Stimulated activated CD4-positive, alpha-beta T cell treated with anti-CD3 and anti-CD28 coated beads, Interleukin-2, amount 100 ng/mL, for 24 hours (primary cell): ENCODE measurements at places on chromosomes 12 and 14.

DNA sequence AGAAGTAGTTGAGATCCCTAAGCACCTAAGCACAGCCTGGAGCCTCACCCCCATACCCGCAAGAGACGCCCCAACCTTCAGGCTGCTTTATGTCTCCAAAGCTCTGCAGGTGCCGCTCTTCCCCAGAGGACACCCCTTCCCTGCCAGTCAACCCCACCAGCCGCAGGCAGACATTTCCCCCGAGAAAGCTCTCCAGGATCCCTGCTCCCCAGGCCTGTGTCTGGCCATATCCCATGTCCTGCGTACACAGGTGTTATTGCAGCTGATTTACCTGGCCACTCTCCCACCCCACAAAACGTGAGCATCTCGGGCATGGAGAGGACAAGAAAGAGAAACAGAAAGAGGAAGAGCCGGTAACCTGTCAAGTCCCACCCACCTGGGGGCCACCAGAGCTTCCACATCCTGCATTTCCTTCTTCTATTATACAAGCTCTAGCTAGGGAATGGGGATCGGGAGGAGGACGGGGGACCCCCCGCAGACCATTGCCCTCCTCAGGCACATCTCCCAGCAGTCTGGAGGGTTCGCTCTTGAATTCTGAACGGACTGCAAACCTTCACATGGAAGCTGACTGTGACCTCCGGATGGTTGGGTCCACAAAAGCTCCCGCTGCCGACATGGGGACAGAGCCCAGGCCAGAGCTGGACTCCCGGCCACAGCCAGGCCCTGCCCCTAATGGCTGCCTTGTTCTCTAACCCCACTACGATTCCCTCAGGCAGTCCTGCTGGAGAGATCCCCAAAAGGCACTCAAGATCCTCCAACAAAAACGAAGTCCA, 17.6 kb downstream of the CCDC88C start:
- peak; percentile 39 for DNase-seq

DNA sequence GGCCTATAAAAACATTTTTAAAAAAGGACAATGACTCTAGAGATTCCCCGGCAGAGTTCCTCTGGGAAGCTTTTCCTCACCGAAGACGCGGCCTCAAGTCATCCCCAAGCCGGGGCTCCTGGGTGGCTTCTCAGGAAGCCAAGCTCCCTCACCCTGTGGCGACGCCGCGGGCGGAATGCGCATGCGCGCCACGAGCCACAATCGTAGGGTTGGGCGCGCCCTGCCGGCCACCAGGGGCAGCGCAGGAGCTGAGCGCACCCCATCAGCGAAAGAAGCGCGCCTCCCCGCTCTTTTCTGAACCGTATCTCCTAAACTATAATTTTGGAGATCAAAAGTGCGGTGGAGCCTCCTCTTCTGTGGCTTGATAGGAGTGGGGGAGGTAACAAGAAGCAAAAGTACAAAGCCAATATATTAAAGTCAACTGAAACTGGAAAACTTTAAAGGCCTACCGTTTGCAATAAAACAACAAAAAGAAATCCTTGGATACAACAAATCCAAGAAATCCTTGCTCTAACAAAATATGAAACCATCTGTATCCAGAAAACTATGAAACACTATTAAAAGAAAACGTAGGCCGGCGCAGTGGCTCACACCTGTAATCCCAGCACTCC, 17.4 kb upstream of the CHFR start:
- peak; percentile 92 for DNase-seq

DNA sequence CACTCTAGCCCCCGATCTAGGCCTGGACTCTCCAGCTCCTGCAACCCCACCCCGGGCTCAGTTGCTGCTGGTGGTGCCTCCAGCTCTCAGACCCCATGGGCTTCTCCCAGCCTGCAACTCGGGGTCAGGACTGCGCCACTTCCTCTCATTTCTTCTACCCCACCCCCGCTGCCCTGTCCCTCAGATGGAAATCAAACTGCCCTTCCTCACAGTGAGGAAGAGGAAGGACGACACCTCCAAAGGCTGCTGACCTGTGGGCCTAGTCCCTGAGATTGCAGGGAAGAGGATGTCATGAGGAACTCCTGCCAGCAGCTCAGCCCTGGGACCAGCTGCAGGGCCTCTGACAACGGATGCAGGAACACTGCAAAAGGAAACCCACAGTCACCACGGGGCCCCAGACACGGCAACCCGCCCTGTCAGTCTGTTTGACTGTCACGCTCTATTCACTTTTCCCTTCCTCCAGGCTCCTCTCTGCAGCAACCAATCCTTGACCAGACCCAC, 29.3 kb upstream of the PNMA1 start:
- DNase-seq: peak; percentile 68

DNA sequence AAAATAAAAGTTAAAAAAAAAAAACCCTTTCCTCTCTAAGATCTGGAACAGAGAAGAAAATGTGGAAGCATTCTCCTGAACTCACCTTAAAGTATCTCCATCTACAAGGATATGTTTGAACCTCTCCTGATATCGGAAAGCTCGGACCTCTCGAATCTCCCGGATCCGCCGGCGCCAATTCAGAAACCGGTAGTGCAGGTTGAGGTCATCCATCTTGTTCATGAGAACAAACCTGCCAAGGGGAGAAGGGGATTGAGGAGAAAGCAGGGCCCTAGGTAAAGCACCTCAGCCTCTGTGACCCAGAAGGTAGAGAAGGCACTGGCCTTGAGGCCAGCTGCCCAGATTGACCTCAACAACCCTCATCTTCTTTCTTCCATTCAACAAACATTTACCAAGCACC, 2.2 kb downstream of the SPRYD3 start:
- DNase-seq: no peak

- no peak for DNase-seq
Observed at GRCh38 chr14:95133282-95133681, 24.0 kb downstream of the DICER1 start.

GRCh38 chr14:75246546-75247285, 31.9 kb upstream of the FOS start:
- DNase-seq: no peak

DNA sequence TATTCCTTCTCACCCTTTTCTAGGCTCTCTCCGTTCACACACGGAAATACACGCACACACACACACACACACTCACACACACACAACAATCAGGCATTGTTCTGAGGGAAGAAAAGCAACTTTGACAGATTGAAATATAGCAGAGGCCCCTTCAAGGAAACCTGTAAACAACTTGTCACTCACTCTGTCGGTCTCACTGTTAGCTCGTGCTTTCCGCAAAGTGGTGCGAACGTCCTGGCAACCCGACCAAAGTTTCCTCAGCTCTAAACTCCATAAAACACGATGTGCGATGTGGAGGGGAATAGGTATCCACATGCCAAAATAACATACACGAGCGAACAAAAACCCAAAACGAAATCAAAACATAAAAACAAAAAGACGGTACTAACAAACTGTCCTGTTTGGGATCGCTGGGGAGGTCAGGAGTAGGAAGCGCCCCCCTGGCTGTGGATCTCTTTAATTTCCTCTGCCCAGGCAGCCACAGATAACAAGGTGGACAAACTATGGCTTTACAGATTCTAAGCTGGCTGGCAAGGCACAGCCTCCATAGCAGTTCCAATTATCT, 822 bp upstream of the SOX5 start:
- DNase-seq: no peak

DNA sequence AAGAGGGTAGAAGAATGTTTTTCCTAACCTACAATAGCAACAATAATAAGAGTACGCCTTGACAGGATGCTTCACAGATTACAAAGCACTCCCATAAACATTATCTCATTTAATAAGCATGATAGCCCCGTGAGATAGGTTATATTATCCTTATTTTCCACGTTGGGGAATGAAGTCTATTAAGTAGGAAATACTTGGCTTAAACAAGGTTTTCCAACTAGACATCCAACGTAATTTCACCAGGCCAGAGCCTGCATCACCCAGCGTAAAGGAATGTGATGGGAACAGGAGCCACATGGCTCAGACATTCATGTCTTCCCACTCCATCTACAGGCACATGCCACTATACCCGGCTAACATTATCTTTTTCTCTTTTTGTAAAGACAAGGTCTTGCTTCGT, 223.4 kb upstream of the AMIGO2 start:
- no peak for DNase-seq

DNA sequence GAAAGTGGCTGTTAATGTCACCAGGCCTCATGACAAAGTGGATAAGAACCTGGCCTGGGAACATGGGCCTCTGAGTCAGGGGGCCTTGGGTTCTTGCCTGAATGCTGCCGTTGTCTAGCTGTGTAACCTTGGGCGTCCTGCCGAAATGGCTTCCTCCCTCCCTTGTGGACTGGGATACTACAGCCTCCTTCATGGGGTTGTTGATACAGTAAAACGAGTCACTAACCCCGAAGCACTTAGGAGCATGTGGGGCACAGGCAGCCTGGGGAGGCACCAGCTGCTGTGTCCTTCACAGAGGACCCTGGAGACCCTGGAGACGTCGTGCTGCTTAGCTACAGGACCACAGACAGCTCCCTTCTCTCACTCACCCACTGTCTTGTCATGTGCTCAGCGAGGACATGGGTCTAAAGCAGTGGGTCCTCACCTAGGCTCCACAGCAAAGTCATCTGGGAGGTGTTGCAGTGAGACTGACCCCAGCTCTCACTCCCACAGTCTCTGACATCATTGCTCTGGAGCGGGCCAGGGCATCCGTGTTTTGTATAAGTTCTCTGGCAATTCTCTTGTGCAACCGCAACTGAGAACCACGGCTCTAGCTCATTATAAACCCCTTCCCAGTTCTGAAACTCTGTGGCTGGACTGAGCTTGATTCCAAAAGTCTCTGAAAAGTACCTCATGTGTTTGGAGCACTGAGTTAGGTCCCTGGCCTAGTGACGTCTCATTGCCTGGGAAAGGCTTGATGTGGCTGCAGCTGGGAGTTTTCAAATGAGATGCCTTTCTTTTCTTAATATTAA, 42.1 kb downstream of the SERPINA3 start:
- no peak for DNase-seq

DNA sequence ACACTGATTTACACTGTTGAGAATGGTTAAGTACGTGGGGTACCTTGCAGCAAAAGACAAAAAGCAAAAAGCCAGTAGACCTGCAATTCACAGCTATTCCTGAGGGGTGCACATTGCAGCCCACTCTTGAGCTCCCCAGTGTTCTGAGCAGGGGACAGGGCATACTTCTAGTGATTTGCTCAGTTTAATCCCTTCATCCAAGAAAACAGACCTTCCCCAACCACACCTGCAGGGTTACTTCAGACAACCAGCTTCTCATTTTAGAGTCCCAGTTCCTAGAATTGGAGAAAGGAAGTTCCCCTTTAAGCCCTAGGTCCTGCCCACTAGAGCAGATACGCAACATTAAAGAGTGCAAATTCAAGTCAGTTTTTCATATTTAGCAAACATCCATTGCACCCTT, 3.6 kb upstream of the WSB2 start:
- no peak for DNase-seq

DNA sequence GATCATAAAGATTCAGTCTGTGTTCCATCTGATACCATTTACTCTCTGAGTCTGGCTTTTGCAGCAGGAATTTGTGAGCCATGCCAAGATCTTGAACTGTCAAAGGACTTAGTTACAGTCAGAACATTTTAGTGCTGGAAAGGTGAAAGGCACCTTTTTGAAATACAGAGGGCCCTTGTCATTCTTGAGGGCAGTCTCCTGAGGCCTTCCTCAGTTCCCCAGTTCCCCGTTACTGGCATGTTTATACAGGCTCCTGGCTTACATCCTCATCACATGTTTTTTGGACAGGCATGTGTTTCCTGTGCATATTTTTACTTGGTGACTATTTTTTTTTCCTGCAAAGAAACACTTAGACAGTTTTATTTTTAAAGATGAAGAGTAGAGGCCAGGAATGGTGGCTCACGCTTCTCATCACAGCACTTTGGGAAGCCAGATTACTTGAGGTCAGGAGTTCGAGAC, 21.0 kb downstream of the CFAP54 start:
- DNase-seq: no peak
